AG08395 (cell line): ENCODE measurements at places on chromosomes 12 and 14.

- DNase-seq, result no peak
Observed at GRCh38 chr14:47541662-47542061, 133.7 kb downstream of the MDGA2 start.

GRCh38 chr14:68594737-68595380 is 198.0 kb downstream of the ZFP36L1 start:
- DNase-seq, result no peak

GRCh38 chr12:57580466-57580795 is 10.6 kb upstream of the PIP4K2C start:
- DNase-seq, result no peak

GRCh38 chr14:102396521-102396920 is 33.8 kb downstream of the TECPR2 start:
- DNase-seq, result no peak

- DNase-seq, result no peak
Observed at GRCh38 chr14:95518045-95518751, 1.7 kb upstream of the SYNE3 start.

DNA sequence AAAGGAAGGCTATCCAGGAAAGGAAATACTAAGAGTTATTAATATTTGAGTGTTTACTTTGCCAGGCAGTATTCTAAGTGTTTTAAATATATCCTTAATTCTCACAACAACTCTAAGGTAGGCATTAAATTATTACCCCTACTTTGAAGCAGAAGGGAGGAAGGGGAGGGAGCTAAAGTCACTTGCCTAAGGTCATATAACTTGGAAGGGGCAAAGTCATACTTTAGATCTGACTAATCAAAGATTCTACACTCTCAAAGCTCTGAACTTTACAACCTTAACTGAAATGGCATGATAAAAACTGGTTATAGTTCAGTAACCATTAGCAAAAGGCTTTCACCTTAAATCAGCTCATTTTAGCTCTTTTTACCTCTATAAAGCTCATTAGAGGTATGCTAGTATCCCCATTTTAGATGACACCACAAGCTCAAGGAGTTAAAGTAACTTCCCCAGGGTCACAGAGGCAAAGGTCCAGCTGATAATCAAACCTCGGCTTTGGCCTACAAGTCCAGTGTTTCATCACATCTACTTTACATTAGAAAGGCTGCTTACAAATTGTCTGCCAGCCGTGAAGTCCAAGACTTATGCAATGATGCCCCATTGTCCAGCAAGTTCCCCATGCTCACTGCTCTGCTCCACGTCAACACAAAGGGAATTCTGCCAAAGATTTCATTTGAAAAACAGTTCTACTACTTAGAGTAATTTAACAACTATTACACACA is 223.9 kb downstream of the MED13L start:
- peak; percentile 68 for DNase-seq

- DNase-seq, result peak; percentile 10
Observed at GRCh38 chr12:32249777-32250176, 143.1 kb downstream of the BICD1 start.

GRCh38 chr12:130655010-130655409 is 61.1 kb downstream of the RIMBP2 start:
- no peak for DNase-seq

- no peak for DNase-seq
Observed at GRCh38 chr14:95268350-95268749, 51.4 kb downstream of the CLMN start.

DNA sequence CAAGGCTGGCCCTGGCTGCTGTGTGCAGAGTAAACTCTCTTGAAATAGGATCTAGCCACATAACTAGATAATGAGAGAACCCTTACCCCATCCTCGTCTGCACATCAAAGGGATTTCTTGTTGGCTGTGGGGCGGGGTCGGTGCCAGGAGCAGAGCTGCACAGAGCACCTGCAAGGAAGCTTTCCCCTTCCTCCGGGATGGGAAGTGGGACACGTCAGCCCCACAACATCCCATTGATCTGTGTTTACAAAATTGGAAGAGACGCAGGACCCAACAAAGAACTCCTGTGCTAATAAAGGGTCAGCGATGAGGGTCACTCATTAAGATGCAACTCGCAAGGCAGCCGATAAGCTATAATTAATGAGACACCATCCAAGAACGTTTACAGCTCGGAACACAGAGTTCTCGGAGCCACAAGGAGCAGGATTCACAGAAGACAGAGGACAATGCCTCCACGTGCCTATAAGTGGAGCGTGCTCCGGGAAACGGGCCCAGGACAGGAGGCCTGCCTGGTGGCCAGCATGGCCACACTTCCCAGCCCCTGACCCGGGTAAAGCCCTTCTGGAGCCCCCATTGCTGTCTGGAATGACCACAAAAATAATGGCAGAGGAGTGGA is 171.5 kb downstream of the SLC15A4 start:
- no peak for DNase-seq

GRCh38 chr12:71810921-71811320 is 28.6 kb upstream of the TBC1D15 start:
- no peak for DNase-seq

- no peak for DNase-seq
Observed at GRCh38 chr12:127883013-127883412, 384.0 kb upstream of the TMEM132C start.

GRCh38 chr12:75859868-75860267 is 171.7 kb downstream of the PHLDA1 start:
- no peak for DNase-seq
